PC-9 (cell line): ENCODE measurements at places on chromosomes 11 and 22.

- DNase-seq: no peak
Observed at GRCh38 chr11:36870361-36870760, 272.3 kb upstream of the RAG2 start.

GRCh38 chr22:21952586-21953571, at the start of gene PPM1F:
Gene PPM1F, minus strand, starts transcription at chr22:21952848. Its CDS starts 6,800 bp downstream, at chr22:21946048.
- DNase-seq: peak; percentile 83

DNA sequence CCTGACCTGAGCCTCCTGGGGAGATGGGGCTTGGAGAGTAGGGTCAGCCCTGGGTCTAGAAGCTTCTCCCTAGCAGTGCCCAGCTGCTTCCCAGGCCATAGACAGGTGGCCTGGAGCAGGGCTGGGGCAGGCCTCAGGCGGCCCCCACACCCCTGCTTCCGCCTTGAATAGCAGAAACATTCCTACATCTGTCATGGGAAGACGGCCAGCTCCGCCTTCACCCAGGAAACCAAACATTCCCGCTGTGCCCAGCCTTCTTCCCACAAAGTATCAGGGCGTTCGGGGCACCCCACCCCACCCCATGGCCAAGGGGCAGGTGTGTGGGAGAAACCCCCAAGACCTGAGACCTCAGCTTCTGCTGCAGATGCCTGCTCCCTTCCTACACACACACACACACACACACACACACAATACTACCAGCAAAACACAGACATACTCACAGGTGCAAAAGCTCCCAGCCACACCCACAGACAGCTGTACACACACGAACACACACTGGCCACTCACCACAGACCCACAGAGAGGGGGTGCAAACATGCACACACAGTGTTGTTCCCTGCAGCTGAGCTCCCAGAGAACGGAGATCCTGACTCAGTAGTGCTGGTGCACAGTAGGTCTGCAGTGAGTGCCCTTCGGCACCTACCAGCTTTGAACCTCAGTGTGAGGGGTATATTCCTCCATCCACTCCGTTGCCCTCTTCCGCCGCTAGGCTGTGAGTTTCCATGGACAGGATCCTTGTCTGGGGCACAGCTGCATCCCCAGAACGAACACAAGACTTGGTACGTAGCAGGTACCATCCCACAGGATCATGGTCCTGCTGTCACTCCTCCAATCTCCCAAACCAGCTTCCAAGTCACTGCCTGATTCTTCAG, 37.4 kb downstream of the PDGFB start:
- peak; percentile 88 for DNase-seq

DNA sequence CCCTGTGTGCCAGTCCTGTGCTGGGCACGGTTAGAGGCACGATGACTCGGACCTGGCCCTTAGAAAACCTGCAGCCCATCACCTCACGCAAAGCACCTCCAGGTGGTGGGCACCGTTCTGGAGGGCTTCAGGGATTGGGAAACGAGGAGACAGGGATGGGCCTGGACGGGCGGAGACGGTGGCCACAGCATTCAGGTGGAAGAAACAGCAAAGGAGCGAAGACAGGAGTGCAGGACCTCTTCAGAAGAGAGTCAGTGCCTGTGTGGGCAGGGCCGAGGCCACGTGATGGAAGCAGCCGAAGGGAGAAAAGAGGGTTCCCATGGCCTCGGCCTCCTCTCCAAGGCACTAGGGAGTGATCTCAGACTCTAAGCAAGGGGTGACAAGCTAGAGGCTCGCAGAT, 8.1 kb upstream of the SLC22A12 start:
- DNase-seq: no peak

- DNase-seq: no peak
Observed at GRCh38 chr11:74437441-74438042, 29.8 kb downstream of the KCNE3 start.
